ENCODE measurements at places on chromosomes 16 and 17. TPM values are rescaled to one million over a fixed set of nuclear protein-coding genes. Genes with fewer than 3 reads are reported as not detected.

RND2 gene
- 0.65 TPM for total RNA-seq

ST6GALNAC1 gene
- total RNA-seq = 0.52 TPM

G6PC1 gene
- total RNA-seq = not detected

SNRNP25 gene
- 21.7 TPM for total RNA-seq

ARHGAP23 gene
- total RNA-seq = 47.9 TPM

CD300E gene
- total RNA-seq = not detected

DNA sequence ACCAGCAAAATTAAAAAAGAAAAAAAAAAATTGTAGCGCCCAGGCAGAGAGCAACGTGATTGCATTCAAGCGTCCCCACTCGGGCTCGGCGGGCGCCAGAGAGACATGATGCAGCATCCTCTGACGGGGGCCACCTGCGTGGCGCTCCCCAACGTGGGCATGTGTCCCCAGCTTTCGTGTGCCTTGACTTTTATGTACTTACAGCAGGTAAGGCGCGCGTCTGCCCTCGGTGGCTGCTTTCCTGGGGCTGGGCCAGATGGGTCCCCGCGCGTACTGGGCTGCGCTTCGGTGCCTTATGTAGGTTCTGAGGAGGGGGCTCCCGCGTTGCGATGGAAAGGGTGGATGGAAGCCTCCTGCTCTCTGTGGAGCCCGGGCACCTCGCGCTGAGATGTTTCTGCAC is 28.4 kb upstream of the RBFOX1 start:
- DNase-seq = no peak

GRCh38 chr17:3772764-3773163 is 28.2 kb downstream of the ITGAE start:
- DNase-seq = no peak

DNA sequence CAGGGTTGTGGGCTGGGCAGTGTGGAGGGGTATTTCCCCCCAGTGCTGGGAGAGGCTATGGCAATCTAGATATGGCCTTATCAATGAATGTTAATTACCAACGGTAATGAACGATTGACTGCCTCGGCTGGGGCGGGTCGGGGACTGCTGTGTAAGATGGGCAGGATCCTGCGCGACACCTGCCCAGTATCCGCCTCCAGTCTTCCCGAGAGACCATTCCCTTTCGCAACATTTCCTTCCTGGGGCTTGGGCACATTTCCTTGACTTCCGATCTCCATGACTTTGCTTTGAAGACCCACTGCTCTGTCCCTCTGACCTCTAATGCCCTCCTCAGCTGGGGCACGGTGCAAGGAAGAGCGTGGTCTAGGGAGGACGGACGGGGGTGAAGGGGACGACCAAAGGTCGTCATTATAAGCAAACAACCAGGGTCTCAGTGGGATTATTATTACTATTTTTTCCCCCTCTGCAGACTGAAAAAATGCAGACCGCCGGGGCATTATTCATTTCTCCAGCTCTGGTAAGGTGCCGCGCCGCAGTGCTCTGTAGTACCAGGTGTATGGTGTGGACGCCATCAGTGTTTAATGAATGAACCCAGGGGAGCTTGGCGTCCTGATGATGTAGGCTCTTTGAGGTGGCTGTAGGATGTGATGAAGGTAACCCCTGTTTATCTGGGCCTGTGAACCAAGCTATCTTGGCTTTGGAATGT is 506 bp downstream of the ATP5MC1 start:
- DNase-seq = no peak

DNA sequence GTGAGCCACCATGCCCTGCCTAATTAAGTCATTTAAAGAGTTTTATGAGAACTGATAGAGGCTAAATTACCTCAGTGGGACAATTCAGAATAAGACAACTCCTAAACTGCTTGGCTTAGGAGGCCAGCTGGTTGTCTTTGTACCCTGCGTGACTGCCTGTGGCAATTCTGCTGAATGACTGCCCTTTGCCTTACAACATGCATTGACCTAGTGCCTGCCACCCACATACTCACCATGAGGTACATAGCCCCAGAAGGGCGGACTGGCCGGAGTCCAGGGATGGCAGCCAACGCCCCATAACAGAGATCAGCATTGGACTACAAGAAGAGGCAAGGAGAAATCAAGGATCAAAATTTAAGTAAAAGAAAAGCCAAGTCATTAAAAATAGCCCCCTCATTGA is 7.3 kb downstream of the TAT start:
- DNase-seq = no peak

DNA sequence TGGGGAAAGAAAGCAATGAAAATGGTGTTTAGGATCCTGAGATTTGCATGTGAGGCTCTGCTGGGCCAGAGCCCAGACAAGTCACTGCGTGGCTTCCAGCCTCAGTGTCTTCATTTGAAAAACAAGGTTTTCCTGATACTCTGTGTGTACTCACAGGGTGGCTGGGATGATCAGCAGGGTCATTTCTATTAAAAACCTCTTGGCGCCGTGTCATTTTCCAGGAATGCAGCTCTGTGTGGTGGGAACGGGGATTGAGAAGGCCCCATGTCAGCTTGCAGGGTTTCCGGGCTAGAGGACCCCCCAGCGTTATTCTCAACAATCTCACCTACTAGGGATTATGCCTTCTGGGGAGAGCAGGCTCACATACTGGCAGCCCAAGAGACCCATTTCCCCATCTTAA is 73.5 kb downstream of the FOXL1 start:
- no peak for DNase-seq

DNA sequence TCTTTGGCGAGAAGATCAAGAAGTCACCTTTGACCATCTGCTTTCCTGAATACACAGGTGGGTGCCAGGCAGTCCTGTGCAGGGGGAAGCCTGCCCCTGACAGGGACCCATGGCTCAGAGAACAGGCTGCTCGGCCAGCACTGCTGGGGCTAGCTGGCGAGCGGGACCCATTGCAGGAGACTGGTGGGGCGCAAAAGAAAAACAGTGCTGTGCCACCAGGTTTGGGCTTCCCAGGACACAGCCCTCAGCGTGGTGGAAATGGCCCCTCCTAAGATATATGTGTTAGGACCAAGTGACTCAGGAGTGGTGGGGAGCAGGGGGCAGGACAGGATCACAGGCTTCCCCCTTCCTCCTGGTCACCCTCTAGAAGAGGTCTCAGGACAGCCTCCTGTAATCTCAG is 73.9 kb downstream of the AMFR start:
- DNase-seq = no peak

- DNase-seq = no peak
Observed at GRCh38 chr17:41781404-41782110, 5.0 kb downstream of the JUP start.

DNA sequence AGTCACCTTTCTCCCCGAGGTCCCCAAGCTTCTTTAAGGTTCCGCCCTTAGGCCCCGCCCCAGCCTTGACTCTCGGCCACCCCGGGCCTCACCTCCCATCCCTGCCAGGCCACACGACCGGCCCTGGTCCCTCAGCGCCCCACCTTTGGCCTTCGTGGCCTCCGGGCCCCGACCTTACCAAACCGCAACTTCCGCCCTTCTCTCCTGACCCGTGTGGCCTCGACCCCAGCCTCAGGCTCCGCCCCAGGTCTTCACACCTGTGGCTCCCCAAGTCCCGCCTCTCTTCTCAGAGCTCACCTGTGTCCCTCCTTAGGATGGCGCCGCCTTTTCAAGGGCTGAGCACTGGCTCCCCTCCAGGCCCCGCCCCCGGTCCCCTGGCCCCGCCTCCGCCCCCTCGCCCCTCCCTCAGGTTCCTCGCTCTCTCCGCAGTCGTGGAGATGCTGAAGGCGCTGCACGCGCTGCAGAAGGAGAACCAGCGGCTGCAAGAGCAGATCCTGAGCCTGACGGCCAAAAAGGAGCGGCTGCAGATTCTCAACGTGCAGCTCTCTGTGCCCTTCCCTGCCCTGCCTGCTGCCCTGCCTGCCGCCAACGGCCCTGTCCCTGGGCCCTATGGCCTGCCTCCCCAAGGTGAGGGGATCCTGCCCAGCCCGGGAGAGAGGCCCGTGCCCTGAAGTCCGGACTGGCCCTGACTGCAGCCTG is 10.0 kb upstream of the CISD3 start:
- DNase-seq = no peak

DNA sequence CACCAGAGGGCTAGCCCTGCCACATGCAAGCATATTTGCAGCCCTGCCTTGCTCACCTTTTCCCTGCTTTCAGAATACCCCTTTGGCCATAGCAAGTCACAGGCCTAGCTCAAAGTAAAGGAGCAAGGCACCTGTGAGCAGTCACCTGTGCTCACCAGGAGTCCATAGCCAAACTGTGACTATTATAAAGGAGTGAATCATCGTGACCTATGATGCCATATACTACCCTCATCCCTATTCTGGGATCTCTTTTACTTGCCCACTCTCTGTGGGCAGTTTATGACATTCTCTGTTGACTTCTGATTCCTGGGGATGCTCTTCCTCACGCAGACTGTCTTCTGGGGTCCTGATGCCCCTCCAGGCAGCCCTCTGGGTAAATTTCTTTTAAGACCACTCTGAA is 200.5 kb upstream of the NLRP1 start:
- peak; percentile 56 for DNase-seq

DNA sequence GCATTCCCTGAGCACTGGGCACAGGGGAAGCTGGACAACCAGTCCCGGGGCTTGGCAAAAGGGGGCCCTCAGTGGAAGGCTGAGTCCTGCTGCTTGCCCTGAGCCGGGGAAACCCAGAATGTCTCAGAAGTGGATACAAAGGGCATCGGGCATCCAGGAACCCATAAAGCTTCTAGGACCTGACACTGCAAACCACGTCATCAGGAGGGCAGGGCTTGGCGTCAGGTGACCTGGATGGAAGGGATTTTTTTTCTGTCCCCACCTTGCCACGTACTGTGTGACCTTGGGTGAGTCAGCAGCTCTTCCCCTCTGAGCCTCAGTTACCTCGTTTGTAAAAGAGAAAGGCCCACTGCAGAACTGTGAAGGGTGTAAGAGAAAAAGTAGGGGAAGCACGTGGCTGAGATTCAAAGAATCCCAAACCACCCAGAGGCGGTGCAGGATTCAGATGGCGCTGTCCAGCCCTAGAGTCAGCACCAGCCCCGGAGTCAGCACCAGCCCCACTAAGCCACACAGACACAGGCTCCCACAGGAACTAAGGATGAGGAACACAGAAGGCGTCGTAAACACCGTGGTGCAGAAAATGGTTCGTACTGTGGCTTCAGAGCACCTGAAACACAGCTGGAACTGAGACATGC is 53.7 kb downstream of the C16orf95 start:
- DNase-seq = no peak

GRCh38 chr17:47265983-47266541 is 12.4 kb downstream of the ITGB3 start:
- DNase-seq = peak; percentile 85

GRCh38 chr17:22512997-22513538 is 820.7 kb downstream of the KCNJ18 start:
- DNase-seq = no peak

DNA sequence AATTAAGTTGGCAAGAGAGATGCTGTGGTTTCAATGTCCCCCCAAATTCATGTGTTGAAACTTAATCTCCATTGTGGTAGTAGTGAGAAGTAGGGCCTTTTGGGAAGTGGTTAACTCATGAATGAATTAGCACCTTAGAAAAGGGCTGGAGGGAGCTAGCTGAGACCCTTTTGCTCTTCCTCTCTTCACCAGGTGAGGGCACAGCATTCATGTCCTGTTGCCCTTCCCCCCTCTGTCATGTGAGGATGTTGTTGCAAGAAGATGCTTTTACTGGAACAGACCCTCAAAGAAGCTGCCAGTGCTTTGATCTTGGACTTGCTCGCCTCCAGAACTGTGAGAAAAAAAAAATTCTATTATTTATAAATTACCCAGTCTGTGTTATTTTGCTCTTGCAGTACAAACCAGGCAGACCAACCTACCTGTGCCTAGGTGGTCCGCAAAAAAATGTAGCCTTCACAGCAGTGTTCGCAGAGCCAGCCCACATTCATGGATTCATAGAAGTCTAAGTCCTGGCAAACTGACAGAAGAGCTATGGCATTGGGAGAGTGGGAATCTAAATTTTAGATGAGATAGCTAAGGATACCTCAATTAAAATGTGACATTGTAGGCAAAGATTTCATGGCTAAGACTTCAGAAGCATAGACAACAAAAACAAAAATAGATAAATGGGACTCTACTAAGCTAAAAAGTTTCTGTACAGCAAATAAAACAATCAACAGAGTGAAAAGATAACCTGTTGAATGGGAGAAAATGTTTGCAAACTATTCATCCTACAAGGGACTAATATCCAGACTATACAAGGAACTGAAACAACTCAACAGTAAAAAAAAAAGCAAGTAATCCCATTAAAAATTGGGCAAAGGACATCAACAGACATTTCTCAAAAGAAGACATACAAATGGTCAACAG is 32.0 kb upstream of the ABCA5 start:
- no peak for DNase-seq

GRCh38 chr16:1119766-1120576 is 23.9 kb upstream of the C1QTNF8 start:
- DNase-seq = no peak

GRCh38 chr16:67245674-67246080 is 1.6 kb downstream of the FHOD1 start:
- DNase-seq = no peak

DNA sequence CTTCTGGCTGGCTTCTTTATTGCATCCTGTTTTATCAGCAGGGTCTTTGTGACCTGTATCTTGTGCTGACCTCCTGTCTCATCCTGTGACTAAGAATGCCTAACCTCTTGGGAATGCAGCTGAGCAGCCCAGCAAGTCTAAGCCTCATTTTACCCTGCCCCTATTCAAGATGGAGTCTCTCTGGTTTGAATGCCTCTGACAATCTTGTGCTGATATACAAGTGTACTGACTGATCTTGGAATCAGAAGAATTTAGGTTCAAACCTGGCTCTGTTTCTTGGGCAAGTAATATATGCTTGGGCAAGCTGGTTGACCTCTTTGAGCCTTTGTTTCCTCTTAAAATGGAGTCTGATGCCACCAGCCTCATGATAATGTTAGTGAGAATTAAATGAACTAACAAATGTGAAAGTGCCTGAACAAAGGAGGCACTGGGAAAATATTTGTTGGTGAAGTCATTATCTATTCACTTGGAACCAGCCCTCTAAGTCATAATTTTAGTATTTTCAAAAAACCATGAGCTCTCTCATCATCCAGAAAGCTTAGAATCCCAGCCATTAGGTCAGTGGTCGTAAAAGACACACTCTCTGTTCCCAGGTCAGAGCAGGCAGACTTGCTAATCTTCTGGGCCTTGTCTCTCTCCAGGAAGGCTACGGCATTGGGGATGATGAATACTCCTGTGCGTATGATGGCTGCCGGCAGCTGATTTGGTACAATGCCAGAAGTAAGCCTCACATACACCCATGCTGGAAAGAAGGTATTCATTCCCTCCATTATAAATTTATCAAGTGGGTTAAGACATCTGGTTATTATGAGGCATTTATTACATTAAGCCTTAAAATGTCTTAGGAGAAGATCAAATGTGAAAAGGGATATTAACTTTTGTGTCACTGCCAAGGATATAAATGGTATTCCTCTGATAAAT is 18.1 kb upstream of the ARL2BP start:
- DNase-seq = no peak

DNA sequence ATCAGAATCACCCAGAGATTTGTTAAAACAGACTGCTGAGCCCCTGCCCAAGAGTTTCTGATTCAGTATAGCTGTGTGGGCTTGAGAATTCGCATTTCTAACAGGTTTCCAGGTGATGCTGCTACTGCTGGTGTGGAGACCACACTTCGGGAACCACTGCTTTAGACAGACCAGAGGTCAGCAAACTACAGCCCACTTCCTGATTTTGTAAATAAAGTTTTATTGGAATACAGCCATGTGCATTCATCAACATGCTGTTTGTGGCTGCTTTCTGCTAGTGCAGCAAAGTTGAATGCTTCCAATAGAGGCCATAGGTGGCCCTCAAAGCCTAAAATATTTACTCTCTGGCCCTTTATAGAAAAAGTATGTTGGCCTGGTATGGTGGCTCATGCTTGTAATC is 32.6 kb upstream of the CLEC19A start:
- DNase-seq = no peak

- no peak for DNase-seq
Observed at GRCh38 chr16:47571049-47571448, 109.9 kb downstream of the PHKB start.

GRCh38 chr16:67470359-67470758 is 10.6 kb downstream of the ATP6V0D1 start:
- DNase-seq = no peak

Data from renal cortical epithelial cell (primary cell).